ENCODE measurements at places on chromosomes 7 and 10.

DNA sequence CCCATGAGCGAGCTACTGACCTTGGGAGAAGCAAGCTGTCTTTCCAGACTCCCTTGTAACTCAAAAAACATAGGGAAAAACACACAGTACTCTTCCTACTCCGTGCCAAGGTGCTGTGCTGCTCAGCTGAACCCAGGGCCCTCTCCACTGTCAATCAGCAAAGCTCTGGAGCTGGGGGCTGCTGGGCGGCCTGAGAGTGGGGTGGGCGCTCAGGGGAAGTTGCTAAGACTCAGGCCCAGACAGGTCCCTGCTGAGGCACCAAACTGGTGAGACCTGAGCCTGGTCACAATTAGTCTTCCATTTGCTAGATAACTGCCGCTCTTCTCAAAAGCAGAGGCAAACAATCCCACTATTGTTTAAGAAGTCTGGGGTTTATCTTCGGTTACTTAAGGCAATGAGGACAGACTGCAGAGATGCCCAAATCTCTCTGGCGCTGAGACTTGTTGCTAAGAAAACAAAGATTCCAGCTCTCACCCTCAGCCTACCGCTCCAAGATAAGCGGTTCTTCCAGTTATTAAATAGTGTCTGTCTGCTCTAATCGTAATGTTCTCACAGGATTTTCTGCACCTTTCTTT lies 22.0 kb downstream of the STEAP1B start:
- DNase-seq, result no peak

DNA sequence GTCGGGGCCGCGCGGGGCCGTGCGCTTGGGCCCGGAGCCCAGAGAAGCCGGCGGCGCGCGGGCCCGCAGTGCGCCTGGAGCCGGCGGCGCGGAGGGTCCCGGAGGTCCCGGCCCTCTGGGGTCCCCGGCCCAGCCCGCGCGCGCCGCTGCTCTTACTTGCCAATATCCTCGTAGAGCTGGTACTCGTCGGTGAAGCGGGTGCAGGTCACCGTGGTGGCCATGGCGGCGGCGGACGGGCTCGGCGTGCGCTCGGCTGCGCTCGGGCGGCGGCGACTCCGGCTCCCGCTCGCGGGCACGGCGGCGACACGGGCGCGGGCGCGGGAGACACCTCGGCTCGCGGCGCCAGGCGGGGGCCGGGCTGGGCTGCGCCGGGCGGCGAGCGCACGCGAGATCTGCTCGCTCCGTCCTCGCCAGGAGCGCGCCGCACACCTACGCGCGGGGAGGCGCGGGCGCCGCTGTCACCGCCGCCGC lies at the start of gene CAMK2B:
CAMK2B (minus strand) TSS at position 394 of the 471 bp plus-strand sequence; CDS start at position 221, 173 bp downstream.
- DNase-seq, result no peak

DNA sequence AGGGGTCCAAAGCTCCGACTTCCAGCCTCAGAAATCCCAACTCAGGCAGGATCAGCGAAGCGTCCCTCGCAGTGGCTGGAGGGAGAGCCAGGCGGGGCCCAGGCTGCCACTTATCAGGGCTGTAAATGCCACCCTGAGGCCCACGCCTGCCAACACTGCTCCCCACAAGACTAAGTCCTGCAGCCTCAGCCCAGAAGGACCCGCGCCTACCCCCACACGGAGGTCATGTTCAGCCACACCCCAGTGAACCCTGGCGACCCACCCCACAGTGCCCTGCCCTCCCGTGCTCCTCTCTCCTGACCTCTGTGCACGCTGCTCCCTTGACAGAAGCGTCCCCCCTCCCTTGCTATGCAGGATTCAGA lies 3.2 kb downstream of the PSMG3 start:
- no peak for DNase-seq

GRCh38 chr7:22338877-22339276 lies 18.1 kb downstream of the RAPGEF5 start:
- DNase-seq, result no peak

GRCh38 chr7:74355091-74355490 lies 65.9 kb downstream of the CLIP2 start:
- no peak for DNase-seq

DNA sequence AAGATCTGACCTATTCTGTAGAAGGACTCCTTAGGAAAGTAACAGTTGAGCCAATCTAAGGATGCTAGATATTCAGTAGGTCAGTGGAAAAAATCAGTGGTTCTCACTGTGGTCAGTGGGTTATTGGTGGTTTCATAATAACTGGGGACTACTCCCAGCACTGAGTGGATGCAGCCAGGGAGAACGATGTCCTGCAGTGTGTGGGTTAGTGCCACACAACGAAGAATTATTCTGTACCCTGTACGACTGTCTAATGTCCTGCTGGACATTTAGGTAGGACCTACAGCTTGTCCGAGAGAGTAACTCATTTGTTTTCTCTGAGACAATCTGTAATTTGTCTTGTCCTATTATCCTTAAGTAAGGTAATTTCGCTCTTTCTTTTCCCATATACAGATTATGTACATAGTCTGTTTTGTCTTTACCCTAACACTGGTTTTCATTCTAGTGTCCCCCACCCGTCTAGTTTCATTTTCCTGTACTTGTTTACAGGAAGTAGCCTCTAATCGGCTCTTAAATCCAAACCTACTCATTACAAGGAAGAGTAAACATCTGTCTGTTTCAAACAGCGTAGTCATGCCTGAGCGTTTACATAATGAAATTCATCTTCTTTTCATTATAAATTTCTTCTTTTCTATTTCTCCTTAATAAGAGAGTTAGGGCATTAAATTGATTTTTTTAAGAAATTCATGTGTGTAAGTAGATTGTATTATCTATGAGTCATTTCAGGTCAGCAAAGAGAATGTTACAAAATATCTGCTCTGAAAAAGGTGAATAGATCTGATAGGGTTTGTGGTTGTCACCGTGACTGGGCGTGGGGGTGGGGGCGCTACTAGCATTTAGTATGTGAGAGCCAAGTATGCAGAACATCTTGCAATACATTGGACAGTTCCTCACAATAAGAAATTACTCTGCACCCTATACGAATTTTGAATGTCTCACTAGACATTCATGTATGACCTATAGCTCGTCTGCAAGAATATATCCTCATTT lies 8.3 kb upstream of the ZC3HAV1L start:
- DNase-seq, result no peak

DNA sequence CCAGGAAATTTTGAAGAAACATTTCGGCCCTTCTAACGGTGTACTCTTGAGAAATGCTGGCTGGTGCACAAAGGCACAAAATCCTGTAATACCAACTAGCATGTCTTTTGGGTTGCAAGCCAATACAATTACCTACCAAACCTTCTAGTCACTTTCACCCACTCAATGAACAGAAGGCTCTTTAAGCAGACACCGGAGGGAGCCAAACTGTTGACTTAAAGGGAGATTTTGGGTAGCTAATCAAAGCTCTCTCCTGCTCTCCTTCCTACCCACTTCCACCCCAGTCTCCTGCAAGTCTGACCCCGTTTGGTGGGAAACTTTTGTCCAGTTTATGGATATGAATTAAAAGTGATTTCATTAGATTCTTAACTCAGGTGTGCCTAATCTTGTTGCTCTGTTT lies 24.0 kb downstream of the GRM3 start:
- DNase-seq, result no peak

DNA sequence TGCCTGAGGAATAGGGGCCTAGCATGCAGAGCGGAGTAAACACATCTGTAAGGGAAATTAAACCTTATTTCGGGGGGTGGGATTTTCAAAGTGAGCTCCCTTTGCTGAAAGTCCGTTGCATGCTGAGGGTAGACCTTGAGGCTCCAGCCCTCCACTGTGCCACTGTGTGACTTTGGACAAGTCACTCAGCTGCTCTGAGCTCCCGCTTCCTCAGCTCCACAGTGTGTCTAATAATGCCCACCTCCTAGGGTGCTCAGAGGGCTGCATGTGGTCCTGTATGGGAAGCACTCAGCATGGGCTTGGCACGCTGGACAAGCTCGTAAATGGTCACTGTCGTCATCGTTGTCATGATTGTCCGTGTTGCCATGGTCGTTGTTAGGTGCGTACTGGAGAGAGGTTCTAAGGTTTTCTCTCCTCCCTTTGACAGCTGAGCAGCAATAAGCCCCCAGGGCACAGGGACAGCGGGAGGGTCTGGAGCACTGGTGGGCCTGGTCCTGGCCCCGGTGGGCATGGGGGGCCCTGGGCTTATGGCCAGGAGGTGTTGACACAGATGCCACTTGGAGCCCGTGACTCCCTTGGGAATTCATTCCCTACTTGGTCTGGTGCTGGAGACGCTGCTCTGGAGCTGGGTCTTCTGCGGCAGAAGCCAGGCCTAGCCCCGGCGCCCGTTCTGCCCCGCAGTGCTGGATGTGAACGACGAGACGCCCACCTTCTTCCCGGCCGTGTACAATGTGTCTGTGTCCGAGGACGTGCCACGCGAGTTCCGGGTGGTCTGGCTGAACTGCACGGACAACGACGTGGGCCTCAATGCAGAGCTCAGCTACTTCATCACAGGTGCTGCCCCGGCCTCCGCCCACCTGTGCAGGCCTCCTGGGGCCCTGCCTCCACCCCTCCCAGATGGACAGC lies 13.1 kb downstream of the C10orf105 start:
- DNase-seq, result no peak

- DNase-seq, result no peak
These were observed 170.4 kb upstream of the C7orf33 start for GRCh38 chr7:148419856-148420832.

- DNase-seq, result no peak
These were observed 129.5 kb downstream of the SDK1 start for GRCh38 chr7:3430588-3430987.

DNA sequence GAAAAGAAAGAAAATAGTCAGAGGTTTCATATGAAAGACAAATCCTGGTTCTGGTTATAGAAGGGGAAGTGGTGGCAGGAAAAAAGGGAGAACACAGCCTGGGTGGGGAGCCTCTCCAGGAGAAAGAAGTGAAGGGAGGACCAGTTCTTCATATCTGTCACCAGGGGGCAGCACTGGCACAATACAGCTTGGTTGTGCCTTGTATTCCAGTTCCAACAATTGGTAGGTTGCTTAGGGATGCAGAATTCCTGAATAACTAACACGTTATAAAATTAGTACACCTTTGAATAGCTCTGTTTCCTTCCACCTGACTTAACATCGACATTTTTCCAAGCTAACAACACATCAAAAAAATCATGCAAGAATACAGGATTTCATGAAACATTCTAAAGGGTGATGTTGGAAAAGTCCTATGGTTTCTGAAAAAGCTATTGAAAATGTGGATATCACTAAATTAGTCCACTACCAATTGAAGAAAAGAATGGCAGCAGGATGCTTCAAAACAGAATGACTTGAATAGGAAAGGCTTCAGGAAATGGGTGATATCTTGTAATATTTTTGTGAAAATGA lies 52.9 kb downstream of the CYP26A1 start:
- DNase-seq, result no peak

DNA sequence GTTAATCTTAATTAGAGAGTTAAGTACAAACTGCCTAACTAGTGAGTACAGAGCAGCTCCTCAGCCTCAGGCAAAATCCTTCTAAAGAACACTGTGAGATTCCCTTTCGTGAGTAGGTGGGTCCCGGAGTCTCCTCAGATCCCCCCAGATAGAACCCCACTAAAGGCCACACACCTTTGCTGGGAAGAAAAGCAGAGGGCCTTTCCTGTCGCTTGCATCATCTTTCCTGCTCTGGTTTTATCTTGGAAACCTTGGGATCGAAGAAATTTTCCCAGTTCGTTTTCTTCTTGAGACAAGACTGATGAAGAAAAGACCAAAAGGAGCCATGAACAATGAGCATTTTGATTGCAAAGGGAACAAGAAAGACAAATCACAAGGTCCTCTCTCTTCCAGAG lies 40.9 kb downstream of the ICA1 start:
- no peak for DNase-seq

DNA sequence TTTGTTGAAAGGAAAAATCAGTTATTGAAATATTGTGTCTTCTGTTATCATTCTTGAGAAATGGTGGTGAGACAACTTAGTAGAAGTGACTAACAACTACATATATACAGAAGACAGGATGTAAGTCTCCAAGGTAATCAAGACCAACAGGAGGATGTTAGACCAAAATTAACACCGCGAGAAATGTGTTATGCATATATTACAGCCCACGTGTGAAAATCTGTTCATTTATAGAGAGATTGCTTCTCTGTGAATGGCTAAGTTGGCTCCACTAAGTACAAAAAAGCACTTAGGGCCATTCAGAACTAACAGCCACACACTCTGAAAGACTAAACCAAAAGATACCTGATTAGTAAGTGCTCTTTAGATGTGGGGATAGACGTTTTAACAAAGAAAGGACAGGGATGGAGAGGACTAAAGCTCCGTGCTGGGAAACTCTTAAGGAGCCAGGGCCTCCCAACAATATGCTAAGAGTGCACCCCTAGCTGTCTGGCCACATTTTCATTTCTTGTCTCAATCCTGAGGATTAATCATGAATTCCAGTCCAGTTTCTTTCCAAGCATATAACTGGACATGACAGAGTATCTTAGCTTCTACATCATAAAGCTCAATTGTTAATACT lies 26.5 kb downstream of the HDAC9 start:
- DNase-seq, result no peak

DNA sequence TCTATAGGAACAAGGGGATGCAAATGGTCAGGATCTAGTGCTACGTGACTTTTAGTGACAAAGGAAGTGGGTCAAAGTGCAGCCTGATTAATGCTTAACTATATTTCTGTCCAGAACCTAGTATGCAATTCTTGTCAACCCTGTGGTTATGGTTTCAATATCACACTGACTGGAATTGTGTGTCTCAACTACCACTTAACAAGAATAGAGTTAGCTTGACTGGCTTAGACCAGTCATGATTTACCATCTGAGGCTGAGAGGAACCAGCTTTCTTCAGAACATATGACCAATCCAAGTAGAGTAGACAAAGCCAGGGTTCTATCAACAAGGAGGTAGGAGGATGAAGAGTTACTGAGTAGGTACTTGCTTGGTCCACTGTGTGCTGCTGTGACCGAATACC lies 54.4 kb downstream of the MYPN start:
- no peak for DNase-seq

DNA sequence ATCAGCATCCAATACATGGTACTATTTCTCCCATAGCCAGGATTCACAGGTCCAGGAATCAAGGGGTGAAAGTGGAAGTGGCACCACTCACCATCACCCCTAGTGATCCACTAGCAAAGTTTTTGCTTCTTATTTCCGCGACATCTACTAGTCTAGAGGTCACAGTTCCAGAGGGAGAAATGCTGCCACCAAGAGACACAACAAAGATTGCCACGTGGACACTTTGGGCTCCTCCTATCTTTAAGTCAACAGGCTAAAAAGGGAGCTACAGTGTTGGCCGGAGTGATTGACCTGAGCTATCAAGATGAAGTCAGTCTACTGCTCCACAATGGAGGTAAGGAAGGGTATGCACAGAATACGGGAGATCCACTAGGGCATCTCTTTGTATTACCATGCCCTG lies 178.2 kb downstream of the AKR1D1 start:
- no peak for DNase-seq

GRCh38 chr10:101817337-101818118 lies 716 bp downstream of the OGA start:
- no peak for DNase-seq

GRCh38 chr7:75866489-75867389 lies 12.1 kb upstream of the RHBDD2 start:
- peak; percentile 49 for DNase-seq

GRCh38 chr7:32957326-32958045 lies at the start of gene FKBP9:
Gene FKBP9 (plus strand): TSS chr7:32957440. CDS start chr7:32957574, 134 bp downstream.
- DNase-seq, result peak; percentile 77

- DNase-seq, result peak; percentile 49
These were observed 18.8 kb downstream of the CDC123 start for GRCh38 chr10:12214763-12215218.
